ENCODE measurements at places on chromosomes 6 and 20.

- DNase-seq: no peak
Observed at GRCh38 chr20:41150664-41151063, 13.3 kb downstream of the PLCG1 start.

GRCh38 chr6:3061501-3061941 lies 6.8 kb upstream of the RIPK1 start:
- no peak for DNase-seq

DNA sequence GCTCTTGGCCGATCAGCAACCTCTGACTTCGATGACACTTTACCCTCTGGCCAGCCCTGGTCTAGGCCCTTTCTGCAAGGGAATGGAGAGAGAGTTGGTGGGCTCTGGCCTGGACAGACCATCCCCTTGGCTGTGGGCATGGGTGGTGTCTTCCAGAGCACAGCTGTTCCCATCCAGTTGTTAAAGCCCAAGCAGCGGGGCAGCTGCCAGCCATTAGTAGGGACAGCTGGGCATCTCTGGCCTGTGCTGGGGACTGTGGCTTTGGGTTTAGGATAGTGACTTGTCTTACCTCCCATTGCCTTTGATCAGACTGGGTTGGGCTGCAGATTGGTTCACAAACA lies 2.8 kb downstream of the CDC25B start:
- no peak for DNase-seq

DNA sequence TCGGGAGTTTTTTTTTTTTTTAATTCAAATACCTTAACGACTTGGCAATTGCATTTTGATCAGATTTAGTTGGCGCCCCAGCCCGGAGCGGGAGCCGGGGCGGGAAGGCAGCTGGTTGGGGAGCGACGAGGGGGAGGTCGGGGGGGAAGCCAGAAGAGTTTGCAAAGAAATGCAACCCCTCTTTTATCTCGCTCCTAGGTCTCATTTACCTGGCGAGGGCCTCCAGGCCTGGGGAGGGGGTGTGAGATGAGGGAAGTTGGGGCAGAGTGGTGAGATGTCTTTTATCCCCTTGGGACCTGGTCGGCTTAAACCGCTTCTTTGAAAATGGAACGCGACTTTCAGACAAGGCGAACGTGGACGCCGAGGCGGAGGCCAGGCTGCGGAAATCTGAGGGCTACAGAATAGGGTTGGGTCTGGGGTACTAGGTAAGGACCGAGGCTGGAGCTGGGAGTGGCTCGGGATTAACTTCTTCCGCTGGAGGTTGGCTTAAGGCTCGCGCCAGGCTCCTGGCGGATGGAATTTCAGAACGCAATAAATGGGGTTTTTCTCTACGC lies 40.3 kb downstream of the NCR2 start:
- no peak for DNase-seq

DNA sequence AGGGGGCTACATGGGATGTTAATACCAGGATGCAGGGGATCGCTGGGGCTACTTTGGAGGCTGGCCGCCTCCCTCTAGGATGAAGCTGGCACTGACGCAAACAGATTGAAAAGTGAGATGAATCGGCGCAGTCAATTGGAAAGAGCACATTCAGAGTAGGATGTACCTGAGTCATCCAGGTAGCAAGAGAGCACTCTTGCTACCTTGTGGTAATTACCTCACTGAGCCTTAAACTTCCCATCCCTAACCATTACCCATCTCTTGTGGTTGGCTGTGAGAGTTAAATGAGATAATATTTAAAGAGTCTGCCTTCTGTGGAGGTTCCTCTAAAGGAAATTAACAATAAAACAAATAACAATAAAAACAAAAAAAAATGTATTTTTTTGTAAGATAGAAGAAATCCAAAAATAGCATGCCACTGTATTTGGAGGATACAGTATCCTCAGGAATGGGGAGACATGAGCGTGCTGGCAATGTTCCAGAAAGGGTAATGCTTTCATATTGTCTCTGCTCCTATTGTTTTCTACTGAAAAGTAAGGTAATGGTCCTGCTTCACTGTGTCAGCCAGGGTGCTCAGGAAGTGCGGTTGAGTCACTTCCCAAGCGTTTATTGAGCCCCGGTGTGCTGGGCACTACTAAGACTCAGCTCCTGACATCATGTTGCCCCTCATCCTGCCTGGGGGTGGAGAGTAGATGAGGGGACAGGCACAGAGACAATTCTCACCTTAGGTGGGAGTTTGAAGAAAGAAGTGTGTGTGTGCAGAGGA lies 301.1 kb downstream of the EYA4 start:
- DNase-seq: no peak

- no peak for DNase-seq
Observed at GRCh38 chr6:138582573-138582972, 83.3 kb upstream of the NHSL1 start.

- no peak for DNase-seq
Observed at GRCh38 chr20:62887152-62887859, 25.7 kb upstream of the TCFL5 start.

- DNase-seq: no peak
Observed at GRCh38 chr20:33316343-33316742, 33.3 kb downstream of the BPIFB1 start.

Measured in progenitor cell of endocrine pancreas (in vitro differentiated cells).